ENCODE measurements at places on chromosomes 3 and 15. TPM values are rescaled to one million over a fixed set of nuclear protein-coding genes. Genes with fewer than 3 reads are reported as not detected.

Gene CFAP100
- not detected for total RNA-seq

DNA sequence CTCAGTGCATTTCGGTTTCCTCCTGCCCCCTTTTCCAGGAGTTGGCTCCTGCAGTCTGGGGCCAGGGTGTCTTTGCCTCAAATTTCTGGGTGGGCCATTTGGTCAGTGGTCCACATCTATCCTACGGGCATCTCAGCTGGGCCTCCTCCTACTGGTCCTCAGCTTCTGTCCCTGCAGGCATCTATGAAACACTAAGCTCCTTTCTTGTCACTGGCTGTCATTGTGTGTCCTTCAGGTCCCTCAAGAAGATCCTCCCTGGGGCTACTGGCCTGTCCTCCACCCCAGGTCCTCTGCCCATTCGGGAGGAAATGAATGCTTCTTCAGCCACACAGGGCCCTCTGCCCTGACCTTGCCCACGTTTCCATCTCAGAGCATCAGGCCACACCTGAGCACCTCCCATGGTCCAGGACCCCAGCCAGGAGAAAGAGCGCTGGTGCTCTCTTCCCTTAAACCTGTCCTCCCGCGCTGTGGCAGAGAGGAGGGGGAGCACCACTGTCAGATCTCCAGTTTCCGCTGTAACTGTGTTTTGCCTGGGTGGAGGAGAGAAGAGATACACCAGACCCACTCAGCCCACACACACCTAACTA is 1.8 kb downstream of the PRR23E start:
- peak; percentile 10 for DNase-seq

DNA sequence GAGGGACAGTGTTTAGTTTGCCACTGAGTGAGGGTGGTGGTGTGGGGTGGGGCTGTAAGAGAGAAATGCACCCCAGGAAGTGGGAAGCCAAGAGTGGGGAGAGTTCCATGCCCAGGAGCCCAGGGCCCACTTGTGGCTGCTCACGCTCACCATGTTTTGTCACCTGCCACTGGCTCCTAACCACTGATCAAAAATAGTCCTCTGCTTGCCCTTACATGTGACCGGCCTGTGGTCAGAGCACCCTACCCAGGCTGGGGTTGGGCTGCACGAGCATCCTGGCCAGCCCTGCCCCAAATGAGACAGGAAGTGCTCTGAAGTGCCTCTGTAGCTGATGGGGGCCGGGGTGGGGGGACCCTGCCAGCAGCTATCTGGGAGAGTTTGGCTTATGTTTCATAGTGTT is 216.3 kb downstream of the RPLP1 start:
- DNase-seq: no peak

DNA sequence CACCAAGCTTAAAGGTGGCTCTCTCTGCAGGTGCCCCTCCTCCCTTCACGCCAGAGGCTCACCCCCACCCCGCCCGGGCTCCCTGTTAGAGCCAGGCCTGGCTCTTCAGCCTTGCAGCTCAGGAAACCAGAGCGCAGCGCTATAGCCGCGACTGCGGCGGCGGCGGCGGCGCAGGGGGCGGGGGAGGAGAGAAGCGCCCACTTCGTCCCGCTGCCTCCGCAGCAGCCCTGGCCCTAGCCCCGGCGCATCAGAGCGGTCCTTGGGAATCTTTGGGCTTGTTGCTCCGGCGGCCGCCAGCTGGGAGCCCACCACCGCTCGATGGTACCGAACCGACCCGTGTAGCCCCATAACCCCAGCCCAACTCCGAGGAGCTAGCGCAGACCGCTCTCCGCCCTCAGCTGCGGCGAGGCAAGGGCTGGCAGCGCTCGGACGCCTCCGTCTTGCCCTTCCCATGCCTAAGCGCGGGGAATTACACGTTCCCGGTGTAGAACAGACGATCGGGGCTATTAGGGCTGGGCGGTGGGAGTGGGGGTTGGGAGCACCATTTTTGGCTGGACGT is 1.2 kb downstream of the RASGRF1 start:
- no peak for DNase-seq

DNA sequence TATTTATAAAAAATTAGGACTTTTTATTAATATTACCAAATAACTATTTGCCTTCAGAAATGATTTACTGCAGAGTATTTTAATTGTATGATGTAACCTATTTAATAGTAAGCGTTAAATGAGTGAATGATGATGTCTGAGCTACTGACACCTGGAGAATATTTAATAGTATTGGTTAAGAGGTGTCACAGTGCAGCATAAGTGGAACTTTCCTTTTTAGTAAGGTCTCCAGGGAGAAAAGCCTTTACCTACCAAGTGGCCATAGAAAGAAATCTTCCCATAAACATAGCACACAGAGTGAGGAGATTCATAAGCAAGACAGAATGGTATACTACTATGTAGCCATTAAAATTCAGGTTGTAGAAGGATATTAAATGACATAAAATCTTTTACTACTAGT is 441.7 kb downstream of the TBL1XR1 start:
- no peak for DNase-seq

Gene MOBP
- total RNA-seq: 0.56 TPM

Gene TMEM40
- total RNA-seq: not detected

- DNase-seq: no peak
Measured at GRCh38 chr3:176561826-176562225, 635.5 kb downstream of the TBL1XR1 start.

DNA sequence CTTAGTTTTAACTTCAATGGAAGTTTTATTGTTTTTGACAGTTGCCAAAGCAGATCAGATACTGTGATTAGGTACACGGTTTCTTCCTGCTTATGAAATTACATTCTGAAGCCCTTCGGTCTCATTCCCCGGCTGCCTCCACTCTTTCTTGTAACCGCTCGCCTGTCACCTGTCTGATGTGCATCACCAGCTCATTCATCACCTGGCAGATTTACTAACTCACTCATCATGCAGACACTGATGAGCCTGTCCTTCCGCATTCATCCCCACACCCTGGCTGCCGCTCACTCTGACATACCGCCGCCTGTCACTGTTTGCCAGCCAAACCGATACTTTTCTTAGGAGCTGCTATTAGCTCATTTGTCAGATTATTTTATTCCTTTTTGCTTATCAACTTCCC is 82.8 kb upstream of the NSMCE3 start:
- DNase-seq: no peak

Gene DPH6
- 14.8 TPM for total RNA-seq

DNA sequence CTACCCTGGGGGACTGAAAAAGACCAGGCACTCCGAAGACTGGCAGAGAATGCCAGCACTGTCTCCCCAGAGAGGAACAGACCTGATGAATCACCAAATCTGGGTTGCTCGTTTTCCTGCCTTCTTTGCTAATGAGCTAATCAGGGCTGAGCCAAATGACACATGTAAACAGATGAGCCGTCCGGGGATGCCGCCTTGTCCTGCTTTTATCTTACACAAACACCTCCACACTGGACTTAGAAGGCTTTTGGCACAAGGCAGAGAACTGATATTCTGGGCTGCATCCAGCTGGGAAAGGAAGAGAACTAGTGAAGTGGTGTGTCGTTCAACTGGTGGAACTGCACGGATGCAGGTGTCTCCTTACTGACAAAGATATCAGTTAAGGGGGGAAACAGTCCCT is 88.1 kb downstream of the MECOM start:
- no peak for DNase-seq

DNA sequence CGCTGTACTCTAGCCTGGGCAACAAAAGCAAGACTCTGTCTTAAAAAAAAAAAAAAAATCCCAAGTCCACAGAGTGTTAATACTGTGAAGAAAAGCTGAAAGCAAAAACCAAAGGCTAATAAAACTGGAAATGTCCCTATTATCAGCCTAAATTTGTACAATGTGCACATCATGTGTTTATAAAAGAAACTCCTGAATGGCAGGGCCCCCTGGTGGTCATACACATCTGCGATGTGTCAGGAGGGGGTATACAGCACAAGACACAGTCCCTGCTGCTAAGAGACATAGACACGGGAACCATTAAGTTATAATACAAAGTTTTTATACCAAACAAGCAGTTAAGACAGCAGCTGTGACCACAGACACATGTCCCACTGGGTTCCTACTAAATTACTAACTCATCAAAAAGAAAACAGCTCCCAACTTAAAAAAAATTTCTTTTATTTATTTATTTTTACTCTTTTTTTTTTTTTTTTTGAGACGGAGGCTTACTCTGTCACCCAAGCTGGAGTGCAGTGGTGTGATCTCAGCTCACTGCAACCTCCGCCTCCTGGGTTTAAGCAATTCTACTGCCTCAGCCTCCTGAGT is 31.0 kb downstream of the IDH2 start:
- DNase-seq: peak; percentile 90

Gene DALRD3
- total RNA-seq: 23.5 TPM

GRCh38 chr3:49032646-49033304 is 3.6 kb upstream of the IMPDH2 start:
- DNase-seq: no peak

- DNase-seq: no peak
Measured at GRCh38 chr3:134652409-134652831, 1.6 kb upstream of the KY start.

DNA sequence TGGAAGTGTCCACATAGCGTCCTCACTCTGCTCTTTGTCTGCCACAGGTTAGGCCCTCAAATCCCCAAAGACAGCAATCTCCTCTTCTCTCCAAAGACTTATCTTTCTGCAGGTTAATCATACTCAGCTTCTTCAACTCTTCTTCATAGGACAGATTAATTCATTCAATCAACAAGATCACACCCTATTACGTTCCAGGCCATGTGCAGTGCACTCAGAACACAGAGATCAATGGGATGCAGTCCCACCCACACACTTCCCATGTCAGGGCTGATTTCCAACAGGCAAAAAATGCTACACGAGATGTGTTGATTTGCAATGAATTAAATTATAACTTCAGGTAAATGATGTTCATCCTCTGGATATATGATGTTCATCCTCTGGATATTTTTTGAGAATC is 33.5 kb upstream of the ZNF639 start:
- no peak for DNase-seq

Gene ZBED2
- 0.52 TPM for total RNA-seq

- DNase-seq: no peak
Measured at GRCh38 chr15:87967951-87968350, 288.6 kb downstream of the NTRK3 start.

DNA sequence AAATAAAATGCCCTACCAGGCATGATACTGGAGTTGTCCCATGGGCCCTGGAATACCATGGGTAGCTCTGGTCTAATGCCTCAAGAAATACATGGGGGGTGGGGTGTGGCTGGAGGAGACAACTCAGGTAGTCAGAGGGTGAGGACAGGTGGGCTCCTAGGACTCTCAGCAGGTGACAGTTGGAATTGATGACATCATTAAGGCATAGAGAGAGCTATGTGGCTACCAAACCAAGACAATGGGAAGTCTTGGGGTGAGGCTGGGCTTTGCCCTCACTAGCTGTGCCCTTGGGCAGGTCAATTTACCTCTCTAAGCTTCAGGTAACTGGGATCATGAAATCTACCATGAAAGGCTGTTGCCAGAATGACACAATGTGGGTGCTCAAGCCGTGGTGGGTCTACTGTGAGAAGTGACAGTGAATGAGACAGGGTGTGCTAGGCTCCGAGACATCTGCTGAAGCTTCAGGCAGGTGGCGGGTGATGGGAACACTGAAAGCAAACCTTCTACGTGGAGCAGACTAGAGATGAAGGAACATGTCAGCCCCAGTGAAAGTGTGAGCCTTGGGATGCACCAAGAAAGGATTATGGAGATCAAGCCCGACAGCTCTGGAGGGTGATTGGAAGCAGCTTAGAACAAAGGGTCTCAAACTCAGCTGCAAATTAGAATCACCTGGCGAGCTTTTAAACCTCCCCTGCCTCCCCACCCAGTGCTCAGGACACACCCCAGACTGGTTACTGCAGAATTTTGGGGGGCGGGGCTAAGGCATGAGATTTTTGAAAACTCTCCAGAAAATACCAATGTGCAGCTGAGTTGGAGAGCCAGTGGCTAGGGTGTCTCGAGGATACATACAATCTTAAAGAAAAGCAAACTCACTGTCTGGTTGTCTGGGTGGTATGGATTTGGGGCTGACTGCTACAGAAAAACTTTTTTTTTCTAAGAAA is 21.5 kb downstream of the SLC6A20 start:
- DNase-seq: peak; percentile 42
